ENCODE measurements at places on chromosomes 3 and 15.

GRCh38 chr15:68328443-68328842, 50.9 kb downstream of the FEM1B start:
- no peak for DNase-seq

- DNase-seq, result no peak
Measured at GRCh38 chr15:76038512-76038911, 21.3 kb upstream of the TMEM266 start.

DNA sequence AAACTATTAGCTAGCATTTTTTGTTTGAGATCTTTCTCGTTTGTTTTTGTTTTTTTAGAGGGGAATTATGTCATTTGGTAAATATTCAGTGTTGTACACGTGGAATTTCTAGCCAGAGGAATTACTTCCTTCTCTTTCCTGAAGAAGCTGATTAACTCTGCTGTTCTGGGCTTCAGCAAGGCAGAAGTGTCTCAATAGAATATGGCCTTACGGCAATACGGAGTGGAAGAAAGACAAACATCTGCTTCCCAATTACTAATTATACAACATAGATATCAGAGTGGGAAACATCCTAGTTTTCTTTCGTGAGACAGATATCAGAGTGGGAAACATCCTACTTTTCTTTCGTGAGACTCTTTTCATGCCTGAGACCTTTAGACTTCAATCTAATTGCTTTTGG, 11.9 kb downstream of the P3H2 start:
- DNase-seq, result no peak

- no peak for DNase-seq
Measured at GRCh38 chr3:184593220-184593927, 31.8 kb downstream of the EPHB3 start.

DNA sequence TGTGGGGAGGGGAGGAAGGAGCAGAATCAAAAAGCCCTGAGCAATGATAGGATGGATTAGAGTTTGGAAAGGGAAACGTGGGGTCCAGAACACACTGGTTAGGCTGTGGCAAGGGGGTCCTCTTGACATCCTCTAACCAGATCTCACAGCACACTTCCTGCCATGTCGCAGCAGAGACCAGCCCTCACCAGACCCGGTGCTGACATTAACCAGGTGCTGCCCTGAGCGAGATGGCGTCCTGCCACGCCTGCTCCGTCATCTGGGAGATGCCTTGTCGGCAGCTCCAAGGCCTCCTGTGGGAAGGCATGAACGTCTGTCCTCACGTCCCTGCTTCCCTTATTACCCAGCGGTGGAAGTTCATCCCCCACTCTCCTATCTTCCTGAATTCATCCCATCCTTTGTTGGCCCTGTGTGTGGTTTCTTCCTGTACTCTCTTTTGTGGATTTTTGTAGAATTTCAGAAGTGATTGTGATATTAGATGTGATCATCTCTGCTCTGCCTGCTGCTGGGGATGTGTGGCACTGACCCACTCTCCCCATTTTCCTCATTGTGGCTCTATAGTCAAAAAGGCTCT, 29.4 kb upstream of the MYZAP start:
- DNase-seq, result no peak

DNA sequence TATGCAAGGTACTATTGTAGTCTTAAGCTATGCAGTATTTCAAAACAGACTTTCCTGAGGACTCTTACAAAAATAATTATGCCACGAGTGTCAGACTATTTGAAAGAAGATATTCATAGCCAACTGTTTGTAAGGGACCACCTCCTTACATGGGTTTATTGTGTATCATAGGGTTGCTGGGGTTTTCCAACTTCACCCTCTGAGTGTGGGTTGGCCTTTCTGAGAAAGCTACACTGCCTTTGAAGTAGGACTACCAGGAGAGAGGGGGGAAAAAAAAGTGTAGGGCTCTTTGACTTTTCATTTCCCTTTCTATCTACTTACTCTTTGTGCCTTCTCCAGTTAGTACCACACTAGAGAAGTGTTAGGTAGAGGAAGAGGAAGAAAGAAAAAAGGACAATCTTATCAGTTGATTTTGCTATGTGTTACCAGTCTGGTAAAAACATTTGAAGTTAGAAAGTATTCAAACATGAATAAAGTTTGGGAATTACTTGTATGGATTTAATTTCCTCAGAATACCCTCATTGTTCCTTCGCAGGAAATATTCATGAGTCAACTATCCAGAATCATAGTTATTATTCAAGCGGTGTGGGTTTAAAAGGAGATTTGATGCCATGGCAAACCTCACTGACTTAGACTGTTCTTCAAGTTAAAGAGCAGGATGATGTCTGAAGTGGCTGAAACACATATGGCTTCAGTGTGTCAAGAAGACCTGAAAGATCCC, 329.3 kb upstream of the THBS1 start:
- DNase-seq, result no peak

DNA sequence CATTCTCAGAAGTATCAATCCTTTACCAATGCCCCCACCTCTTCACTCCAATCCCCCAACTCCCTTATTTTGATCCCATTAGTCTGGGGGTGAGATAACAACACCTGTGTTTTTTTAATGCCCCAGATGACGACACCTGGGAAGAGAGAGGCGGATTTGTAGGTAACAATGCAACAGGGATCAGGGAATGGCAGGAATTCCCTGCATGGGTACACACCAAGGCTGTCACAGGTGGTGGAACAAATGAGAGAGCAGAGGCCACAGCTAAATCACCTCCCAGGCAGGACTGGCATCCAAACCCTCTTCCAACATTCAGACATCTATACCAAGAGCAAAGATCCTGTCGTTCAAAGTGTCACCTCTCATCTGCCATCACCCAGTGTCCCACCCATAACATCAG, 319.2 kb upstream of the TRIM42 start:
- DNase-seq, result no peak

GRCh38 chr15:33402600-33402999, 91.8 kb downstream of the RYR3 start:
- DNase-seq, result no peak

DNA sequence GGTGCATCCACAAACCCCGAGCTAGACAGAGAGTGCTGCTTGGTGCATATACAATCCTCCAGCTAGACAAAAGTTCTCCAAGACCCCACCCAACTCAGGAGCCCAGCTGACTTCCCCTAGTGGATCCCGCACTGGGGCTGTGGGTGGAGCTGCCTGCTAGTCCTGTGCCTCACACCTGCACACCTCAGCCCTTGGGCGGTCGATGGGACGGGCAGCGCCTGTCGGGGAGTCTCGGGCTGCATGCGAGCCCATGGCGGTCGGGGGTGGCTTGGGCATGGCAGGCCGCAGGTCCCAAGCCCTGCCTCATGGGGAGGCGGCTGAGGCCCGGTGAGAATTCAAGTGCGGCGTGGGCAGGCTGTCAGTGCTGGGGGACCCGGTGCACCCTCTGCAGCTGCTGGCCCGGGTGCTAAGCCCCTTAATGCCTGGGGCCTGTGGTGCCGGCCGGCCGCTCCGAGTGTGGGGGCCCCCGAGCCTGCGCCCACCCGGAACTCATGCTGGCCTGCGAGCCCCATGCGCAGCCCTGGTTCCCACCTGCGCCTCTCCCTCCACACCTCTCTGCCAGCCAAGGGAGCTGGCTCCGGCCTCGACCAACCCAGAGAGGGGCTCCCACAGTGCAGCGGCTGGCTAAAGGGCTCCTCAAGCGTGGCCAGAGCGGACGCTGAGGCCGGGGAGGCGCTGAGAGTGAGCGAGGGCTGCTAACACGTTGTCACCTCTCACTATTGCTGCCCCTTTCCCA, 31.0 kb downstream of the ZNF589 start:
- no peak for DNase-seq

- no peak for DNase-seq
Measured at GRCh38 chr3:135237371-135238143, 442.5 kb downstream of the EPHB1 start.

GRCh38 chr3:4503050-4503449, 9.9 kb downstream of the ITPR1 start:
- DNase-seq, result no peak

GRCh38 chr3:72606005-72606800, 242.0 kb downstream of the SHQ1 start:
- DNase-seq, result no peak

- no peak for DNase-seq
Measured at GRCh38 chr3:172592898-172593669, 69.9 kb upstream of the TNFSF10 start.

- no peak for DNase-seq
Measured at GRCh38 chr3:40971191-40972168, 227.8 kb upstream of the CTNNB1 start.

DNA sequence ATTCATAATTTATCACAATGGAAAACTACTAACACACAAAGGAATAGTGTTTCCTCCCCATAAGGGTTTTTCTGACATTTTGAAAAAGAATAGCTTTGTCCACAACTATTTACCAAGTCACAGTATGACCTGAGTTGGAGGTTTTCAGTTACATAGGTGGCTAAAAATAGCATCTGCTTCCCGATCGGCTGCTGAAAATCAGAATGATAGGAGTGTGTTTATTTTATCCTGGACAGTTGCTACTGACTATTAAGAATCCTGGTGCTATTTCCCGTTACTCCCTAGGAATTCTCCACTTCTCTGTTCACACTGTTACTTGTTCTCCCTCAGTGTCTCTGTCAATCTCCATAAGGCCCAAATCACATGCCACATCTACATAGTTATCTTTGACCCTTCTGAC, 353.9 kb upstream of the RARB start:
- no peak for DNase-seq

- DNase-seq, result no peak
Measured at GRCh38 chr3:171334465-171334811, 125.8 kb downstream of the TNIK start.

DNA sequence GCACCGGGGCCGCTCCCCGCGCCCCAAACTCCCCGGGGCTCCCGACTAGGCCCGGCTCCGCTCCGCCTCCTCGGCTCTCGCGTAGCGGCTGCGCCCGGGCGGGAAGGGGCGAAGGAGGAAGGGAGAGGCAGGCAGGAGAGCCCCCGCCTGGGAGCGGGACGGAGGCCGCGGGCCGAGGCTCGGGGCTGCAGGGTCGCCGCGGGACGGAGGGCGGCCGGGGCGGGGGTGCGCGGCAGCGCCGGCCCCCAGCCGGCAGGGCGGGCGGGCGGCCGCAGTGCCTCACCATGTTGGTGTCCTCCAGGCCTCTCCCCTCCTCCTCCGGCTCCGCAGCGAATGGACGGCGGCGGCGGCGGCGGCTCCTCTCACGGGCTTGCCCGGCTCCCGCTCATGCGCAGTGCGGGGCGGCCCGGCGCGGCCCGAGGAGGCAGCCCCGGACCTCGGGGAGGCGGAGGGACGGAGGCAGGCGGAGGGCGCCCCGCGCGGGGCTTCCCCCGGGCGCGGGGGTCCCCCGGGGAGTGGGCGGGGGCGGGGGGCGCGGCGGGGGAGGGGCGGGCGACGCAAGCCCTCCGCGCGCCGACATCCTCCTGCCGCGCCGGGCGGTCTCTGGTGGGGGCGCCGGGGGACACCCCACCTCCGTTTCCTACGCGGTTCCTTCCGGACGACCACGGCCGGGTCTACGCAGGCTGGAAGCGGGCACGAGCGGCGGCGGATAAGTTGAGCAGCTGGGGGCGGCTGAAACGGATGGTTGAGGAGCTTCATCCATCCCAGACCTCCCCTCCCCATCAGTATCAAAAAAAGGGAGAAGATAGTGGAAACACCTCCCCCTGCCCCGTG, at the start of gene DCUN1D1:
DCUN1D1 (minus strand) TSS at position 335 of the 834 bp plus-strand sequence; CDS start at position 286, 49 bp downstream.
- DNase-seq, result peak; percentile 79

- DNase-seq, result no peak
Measured at GRCh38 chr15:25793354-25794050, 69.6 kb downstream of the ATP10A start.

GRCh38 chr15:47870956-47871625, 153.8 kb downstream of the SEMA6D start:
- DNase-seq, result no peak

- no peak for DNase-seq
Measured at GRCh38 chr15:26634319-26634718, 138.5 kb downstream of the GABRB3 start.

DNA sequence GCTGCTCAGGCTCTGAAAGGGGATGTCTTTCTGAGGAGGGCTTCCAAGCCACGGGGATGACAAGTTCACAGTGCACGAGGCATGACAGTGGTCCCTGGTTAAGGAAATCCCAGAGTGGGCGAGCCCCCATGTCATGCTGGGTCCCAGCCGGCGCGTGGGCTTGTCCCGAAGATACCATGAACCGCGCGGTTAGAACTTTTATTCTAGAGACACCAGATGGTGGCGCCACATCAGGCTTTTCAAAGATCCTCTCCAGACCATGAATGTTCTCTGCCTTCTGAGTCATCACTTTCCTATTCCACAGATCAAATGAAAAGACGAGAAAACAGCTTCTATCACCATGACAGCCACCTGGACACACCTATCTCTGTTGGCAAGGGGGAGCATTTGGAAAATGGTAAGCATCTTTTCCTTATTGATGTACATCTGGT, 227.8 kb upstream of the LYSMD4 start:
- no peak for DNase-seq

- no peak for DNase-seq
Measured at GRCh38 chr3:119531151-119531550, 28.3 kb downstream of the CD80 start.

DNA sequence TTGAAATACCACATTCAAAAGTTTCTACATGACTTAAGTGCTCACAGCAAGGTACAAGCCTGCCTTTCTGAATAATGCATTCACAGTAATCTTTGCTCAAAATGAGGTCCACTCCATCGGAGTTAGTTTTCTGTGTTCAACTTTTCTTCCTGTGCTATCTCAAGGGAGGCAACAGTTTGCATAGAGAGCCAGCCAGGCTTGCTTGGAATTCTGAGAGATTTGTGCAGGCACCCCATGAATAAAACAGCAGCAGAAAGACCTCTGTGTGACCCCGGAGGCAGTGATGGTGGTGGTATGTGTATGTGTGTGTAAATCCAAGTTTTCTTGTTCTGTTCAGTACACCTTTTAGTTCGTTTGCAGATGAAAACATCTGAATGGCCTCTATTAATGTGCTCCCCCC, 124.0 kb downstream of the ADAMTS9 start:
- no peak for DNase-seq

DNA sequence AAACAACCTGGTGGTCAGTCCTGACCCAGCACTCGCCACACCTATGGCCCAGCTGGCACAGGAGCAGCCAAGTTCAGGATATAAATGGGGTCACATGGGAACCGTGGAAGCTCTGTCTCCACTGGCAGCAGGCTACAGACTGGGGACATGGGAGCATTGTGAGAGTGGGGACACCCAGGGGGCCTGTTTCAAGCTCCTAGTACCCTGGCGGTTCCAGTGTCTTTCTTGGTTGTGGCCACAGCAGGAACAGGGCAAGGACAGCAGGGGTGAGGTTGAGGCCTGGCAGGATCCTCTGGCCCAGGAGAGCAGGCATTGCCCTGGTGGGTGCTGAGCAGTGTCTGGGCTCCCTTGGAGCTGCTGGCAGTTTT, 1.9 kb downstream of the CSK start:
- no peak for DNase-seq

- DNase-seq, result no peak
Measured at GRCh38 chr3:102741105-102741504, 306.3 kb downstream of the ZPLD1 start.

GRCh38 chr3:48644898-48645760, 9.9 kb upstream of the SLC26A6 start:
- no peak for DNase-seq

All from stimulated activated CD4-positive, alpha-beta T cell treated with anti-CD3 and anti-CD28 coated beads, Interleukin-15, amount 100 ng/mL, for 1 hour (primary cell).